Brain pericyte (primary cell): ENCODE measurements at places on chromosomes 13 and 19.
A peak's percentile ranks its signal among the peaks of the same experiment; 100 is the strongest.

GRCh38 chr19:510606-511100, 3.4 kb downstream of the TPGS1 start:
- no peak for DNase-seq

DNA sequence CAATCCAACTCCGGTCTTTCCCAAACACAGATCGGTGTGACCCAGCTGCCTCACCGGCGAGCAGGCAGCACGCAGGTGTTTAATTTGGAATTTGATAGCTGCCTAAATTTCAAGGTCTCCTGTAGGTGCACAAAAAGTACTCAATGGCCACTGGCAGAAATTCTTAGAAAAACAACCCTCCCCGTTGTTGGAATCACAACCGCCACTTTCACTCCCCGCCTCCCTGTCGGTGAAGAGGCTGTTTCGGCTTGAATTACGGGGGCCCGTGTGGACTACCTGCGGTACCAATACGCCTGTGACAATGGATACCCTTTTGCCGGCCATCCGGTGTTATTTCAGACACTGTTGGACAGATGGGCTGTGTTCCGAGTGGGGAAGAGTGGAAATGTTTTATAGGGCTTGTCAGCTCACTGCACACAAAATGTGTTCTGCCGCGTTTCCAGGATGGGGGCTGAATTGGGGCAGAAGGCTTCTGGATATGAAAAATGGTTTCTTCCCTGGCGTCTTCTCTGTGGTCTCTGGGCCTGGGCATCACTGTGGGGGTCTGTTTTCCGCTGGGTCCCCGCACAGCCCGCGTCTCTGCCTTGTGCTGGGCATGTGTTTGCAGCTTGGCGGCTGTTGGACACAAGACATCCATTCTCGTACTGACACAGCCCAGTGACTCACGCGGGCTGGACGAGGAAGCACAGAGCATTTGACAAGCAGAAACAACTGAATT, 45.4 kb downstream of the ZIC5 start:
- DNase-seq: no peak

DNA sequence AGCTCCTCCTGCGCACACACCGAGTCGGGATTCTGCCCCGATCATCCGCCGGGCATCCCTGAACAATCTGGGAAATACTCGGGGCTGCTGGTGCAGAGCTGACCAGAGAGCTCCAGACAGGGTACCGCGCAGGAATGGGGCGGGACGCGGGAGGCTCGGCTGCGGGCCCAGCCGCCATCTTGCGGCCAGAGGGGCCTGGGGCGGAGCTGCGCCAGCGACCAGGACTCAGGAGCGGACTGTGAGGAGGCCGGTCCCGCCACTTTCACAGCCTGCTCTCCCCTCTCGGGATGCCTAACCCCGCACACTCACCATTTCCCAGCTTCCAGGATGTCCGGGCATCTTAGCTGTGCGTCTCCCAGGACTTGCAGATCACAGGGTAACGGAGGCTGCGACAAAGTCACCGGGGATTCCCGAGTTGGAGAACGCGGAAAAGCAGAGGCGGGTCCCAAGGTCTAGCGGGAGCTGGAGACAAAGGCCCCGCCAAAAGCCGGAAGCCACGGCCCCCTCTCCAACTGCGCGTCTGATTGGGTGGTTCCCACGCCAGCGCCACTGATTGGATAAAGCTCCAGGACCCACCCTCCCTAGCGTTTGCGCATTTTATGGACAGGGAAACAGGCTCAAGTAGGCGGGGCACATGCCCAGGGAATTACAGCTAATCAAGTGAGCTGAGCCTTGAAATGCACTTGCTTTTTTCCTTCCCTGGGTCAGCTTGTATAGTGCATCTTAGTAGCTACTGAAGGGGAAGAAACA, 15.8 kb upstream of the ZNF43 start:
- DNase-seq: peak; percentile 73

- DNase-seq: no peak
Measured at GRCh38 chr19:18850471-18851375, 19.0 kb downstream of the UPF1 start.

DNA sequence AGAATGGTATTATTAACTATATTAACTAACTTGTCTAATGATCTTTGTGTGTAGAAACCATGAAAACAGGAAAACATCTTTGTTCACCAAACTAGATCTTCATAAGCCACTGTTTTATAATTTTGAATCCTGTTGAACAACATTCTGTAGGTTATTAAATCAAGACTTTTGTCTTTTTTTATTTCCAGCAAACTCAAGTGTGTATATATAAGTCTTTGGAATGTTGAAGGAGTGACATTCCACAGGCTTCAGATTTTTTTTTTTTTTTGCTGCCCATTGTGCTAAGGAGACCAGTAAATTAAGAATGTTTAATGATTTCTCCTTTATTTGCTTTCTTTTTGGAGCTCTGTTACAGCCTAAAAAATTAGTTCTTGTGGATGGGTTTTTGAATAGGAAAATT, 89.6 kb downstream of the LMO7 start:
- DNase-seq: no peak

DNA sequence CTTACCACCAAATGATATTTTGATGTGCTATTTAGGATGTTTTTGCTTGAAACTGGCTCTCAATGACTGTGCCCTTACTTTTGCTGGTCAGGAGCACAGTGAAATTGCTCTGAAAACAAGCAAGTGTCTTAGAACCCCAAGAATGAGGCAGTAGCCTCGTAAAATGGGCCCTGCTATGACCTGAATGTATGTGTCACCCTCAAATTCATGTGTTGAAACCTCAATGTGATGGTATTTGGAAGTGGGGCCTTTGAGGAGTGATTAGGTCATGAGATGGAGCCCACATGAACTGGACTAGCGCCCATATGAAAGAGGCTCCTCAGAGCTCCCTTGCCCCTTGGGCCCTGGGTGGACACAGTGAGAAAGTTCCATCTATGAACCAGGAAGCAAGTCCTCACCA, 155.2 kb downstream of the ZIC5 start:
- DNase-seq: no peak

GRCh38 chr13:23377983-23378632, 55.4 kb downstream of the SACS start:
- DNase-seq: peak; percentile 67

DNA sequence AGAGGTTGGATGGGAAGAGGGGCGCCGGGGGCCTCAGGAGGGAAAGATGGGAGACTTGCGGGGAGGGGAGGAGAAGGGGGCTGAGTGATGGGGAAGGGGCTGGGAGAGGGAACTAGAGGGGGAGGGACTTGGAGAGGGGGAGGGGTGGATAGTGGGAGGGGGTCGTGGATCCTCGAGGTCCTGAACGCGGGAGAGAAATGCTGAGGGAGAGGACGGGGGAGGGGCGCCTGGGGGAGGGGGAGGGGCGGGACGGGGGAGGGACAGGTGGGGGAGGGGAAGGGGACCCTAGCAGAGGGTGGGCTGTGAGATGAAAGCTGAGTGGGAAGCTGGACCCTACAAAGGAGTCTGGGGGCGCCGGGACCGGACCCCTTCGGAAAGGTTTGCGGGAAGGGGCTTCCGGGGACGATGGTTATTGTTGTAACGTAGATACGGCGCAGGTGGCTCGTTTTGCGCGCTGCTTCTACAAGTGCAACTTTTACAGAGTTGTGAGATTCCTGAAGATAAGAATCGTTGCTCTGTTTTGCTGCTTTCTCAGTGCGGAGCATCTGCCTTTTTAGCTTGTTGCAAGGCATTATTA, 418 bp downstream of the ZNF444 start:
- no peak for DNase-seq

GRCh38 chr19:7650148-7650547, 13.2 kb downstream of the STXBP2 start:
- no peak for DNase-seq

DNA sequence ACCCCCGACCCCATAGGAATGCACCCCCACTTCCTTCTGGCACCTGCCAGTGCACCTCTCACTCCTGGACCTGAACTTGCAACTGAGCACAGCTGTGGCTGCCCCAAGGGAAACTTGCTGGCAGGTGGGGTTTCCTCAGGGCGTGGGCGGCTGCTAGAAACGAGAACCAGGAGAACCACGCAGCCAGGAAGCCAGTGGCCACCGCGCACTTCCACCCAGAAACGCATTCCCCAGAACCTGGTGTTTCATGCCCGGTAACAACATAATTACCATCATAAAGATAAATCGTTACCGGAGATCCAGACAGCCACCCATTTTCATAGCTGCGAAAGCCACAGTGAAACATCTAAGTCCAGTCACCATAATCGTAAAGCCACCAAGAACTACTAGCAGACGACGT, 75.2 kb upstream of the C13orf46 start:
- no peak for DNase-seq

- DNase-seq: no peak
Measured at GRCh38 chr19:30718707-30719106, 346.5 kb downstream of the ZNF536 start.
